ENCODE measurements at places on chromosomes 6 and 20. TPM values are rescaled to one million over a fixed set of nuclear protein-coding genes. Genes with fewer than 3 reads are reported as not detected.
A peak's percentile ranks its signal among the peaks of the same experiment; 100 is the strongest.

DNA sequence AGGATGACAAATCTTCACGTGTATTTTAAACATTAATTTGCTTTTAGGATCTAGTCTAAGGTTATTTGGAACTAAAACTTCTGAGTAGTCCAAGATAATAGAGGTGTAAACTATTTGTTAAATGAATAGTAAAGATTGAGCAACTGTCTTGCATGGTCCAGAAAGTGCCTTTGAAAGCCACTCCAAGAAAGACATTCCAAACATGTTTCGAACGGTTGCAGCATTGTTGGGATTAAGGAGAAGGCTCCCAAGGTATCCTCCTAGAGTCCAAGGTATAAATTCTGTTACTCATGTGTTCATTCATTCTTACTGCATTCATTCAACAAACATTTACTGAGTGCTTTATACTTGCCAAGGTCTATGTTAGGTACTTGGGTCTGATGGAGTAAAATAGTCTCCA lies 28.8 kb upstream of the MYLK2 start:
- DNase-seq: no peak

DNA sequence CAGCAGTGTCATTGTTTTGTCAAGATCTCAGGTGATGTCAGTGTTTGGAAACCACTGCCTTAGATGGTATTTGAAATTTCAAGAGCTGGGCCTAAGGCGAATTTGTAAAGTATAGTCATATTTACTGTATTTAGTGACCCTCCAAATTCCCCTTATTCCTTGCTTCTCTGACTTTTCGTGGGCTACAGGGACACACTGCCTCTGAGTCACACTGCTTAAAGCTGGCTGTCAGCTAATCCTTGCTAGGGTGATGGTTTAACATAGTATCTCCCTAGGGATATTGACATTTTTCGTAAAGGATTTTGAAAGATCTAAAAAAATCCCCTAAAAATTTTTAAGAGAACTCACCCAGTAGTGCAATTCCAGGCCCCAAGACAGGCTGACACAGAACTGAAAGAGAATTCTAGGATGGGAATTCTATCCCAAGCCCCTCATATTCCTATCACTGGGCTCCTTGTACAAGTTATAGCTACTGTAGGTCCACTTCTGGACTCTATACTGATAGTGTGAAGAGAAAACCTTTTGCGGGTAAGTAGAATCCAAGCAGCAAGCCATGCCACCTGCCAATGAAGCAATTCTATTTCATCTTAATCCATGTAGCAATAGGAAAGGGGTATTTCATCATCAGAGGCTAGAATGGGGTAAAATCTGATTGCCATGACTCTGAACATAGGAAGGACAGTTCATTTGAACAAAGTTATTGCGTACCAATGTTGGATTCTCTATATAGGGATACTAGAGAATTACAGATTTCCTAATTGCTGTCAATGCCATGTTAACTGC lies 4.3 kb downstream of the BMP6 start:
- DNase-seq: no peak

The PLCG1 gene
- total RNA-seq: 66.6 TPM

The TMEM151B gene
- total RNA-seq: 0.08 TPM

GRCh38 chr20:40689100-40689942 lies at the start of gene MAFB:
TSS of gene MAFB (minus strand) at chr20:40689236. CDS start at chr20:40688850, 386 bp downstream.
- peak; percentile 94 for DNase-seq

The TFEB gene
- total RNA-seq: 45.6 TPM

- no peak for DNase-seq
Observed at GRCh38 chr6:122449069-122449468, 22.5 kb downstream of the SERINC1 start.

The NHLRC1 gene
- total RNA-seq: 1.6 TPM

- no peak for DNase-seq
Observed at GRCh38 chr20:32110173-32110704, 725 bp downstream of the TM9SF4 start.

DNA sequence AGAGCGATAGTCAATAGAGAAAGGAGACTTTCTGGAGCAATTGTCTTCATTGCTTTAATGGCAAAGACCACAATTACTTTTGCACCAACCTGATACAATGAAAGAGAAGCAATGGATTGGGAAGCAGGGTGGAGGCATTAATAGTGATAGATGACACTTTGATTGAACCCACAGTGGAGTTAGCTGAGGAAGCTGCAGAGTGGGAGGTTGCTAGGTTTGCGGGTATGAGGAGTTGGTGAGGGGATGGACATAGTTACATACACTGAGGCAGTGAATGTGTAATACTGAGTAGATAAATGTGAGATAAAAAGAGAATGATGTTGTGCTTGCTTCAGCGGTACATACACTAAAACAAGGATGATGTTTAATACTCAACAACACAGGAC lies 91.9 kb downstream of the AKAP7 start:
- DNase-seq: no peak

The SCGN gene
- total RNA-seq: not detected

GRCh38 chr20:24761220-24762065 lies 187.6 kb upstream of the CST7 start:
- peak; percentile 54 for DNase-seq

DNA sequence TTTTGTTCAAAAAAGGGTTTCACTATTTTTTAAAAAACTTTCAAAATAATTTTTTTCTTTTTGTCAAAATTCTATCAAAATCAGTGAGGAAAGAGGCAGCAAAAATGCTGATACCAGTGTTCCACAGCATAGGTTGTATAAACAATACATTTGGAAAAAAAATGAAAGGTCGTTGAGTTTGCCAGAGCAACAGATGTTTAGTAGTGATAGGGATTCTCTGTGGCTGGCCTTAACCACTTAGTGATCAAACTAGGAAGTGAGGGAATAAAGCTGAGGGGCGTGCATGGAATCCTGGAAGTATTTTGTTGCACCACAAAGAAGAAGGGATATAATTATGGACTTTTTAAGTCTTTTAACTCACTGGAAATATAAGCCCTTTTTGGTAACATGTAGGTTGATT lies 555.3 kb upstream of the CHD6 start:
- no peak for DNase-seq

The PRRT1 gene
- total RNA-seq: 0.83 TPM

- no peak for DNase-seq
Observed at GRCh38 chr6:27096834-27097511, 150.5 kb upstream of the PRSS16 start.

The IPCEF1 gene
- total RNA-seq: 5.0 TPM

The ZC2HC1B gene
- total RNA-seq: not detected

The TP53TG5 gene
- total RNA-seq: 2.2 TPM

DNA sequence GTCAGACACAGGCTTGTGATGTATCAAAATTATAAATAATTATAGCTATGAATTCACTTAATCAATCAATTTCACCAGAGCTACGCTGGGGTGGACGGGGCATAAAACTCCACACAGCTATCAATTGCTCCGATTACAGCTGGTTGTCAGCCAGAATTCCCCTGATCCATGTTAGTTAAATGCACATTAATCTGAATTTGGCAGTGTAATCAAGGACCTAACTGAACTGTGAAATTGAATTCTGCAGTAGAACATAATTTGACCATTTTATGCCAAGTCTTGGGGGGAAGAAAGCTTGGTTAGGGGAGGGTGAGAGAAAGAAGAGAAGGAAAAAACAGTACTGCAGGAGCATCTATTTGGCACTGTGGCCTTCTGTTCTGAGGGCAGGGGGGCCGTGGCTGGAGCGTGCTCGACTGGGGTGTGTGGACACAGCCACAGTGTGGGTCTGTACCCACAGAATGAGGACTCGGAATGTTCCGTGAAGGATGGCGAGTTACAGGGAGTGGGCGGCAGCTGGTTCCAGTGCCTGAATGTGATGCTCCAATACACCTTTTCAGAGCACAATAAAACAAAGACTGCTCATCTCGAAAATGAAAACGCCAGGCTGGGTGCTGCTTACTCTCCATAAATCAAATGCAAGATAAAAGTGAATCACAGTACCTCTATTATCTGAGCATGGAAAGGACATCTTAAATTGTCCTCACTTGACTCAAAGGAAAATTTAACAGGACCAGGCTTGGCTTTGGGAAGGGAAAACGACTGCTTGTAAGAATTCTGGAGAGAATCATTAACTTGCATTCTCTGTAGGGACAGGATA lies 59.2 kb downstream of the LAMP5 start:
- DNase-seq: no peak

The LST1 gene
- 5.4 TPM for total RNA-seq

The DNAAF9 gene
- 29.1 TPM for total RNA-seq

GRCh38 chr6:83867527-83868161 lies 8.2 kb downstream of the CYB5R4 start:
- peak; percentile 78 for DNase-seq

The PROCR gene
- total RNA-seq: 5.4 TPM

DNA sequence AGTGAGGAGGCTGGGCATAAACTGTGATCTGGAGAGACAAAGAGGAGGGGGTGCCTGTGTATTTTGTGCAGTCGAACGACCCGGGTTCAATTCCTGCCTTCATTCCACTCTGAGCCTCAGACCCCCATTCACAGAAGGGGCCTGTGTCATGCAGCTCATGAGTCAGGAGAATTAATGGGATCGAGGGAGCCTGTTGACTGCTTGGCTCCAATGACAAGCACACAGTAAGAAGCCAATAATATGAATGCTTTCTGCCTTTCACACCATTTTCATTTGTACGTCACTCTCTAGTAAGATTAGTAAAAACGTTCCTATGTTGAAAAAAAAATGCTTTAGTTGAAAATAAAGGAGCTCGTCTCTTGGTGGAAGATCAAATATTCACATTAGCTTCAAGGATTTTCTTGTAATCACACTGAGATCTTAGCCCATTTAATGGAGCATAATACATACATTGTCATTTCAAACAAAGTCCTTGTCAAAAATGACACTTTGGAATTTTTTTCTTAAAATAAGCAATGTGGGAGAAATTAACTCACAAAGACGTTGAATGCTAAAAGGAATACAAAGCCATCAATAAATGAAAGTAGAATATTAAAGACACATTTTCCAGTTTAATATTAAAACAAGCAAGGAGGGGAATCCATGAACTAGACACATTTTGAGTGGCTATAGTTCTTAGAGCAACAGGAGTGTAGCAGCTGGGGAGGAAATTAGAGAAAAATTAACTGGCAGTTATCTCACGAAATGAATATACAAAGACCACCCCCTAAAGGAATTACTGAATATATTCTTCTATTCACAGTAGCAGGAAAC lies 246.7 kb upstream of the AFDN start:
- DNase-seq: no peak

GRCh38 chr6:44011350-44011920 lies 115.8 kb downstream of the MRPL14 start:
- DNase-seq: no peak

The CD24 gene
- total RNA-seq: 0.78 TPM

- no peak for DNase-seq
Observed at GRCh38 chr6:37822851-37823682, 3.5 kb downstream of the ZFAND3 start.

DNA sequence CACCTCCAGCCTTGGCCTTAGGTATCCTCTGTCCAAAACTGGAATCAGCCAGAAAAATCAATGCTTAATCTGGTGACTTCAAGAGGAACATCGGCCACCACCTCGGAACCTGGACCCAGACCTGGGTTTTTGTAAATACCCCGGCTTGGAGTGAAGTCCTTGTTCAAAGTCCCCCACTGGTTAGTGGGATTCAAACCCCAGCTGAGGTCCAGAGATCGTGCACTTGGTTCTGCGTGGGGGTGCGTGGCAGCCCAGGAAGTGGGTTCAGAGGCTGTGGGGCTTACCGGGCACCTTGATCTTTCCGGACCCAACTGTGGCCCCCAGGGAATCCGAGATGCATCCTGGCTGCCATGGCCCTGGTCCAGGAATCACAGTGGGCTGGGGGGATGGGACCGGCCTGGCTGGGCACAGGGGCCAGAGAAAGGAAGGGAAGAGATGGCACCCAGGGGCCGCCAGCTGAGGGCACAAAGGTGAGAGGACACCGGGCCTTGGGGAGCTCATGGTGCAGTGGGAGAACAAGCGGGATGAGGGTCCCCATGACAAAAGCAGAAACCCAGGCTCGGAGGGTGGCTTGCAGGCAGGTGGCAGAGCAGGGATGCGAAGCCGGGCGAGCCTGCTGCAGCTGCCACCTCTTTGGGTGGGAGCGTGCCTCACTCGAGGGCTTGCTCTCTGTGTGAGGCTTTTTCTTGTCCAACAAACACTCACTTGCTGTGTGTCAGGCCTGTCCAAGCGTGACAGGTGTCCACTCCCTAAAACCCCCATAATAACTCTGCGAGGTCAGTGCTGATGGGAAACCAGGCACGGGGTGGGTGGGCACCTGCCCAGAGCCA lies 27.7 kb downstream of the ZBP1 start:
- no peak for DNase-seq

The EDEM2 gene
- total RNA-seq: 11.5 TPM

The SYNDIG1 gene
- 17.6 TPM for total RNA-seq

The RFX6 gene
- total RNA-seq: not detected

The C6orf15 gene
- not detected for total RNA-seq

GRCh38 chr6:11012976-11013720 lies 31.0 kb downstream of the ELOVL2 start:
- no peak for DNase-seq

DNA sequence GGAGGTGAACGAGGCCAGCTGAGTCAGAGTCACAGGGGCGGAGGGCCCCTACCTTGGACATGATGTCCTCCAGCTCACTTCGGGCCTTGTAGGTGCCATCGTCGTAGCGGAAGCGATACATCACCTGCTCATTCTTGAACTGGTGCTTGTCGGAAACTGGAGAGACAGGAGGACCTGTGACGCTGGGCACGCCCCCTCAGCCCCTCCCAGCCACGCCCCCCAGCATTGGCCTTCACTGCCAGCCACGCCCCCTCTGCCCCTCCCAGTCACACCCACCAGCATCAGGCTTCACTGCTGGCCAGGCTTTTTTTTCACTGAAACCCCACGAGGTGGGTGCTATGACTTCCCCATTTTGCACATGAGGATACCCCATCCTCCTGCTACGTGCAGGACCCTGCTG lies 148.2 kb downstream of the PREX1 start:
- DNase-seq: no peak

GRCh38 chr6:74256781-74257180 lies 560.8 kb downstream of the CD109 start:
- DNase-seq: no peak

The SLC32A1 gene
- not detected for total RNA-seq

GRCh38 chr20:51643390-51643789 lies 100.9 kb upstream of the NFATC2 start:
- no peak for DNase-seq

GRCh38 chr20:17714597-17714996 lies 14.8 kb downstream of the BANF2 start:
- no peak for DNase-seq

The SCUBE3 gene
- total RNA-seq: 5.2 TPM

- DNase-seq: no peak
Observed at GRCh38 chr6:16731478-16732051, 29.7 kb downstream of the ATXN1 start.

The ELOVL2 gene
- total RNA-seq: 1.8 TPM

The CLIC5 gene
- 376 TPM for total RNA-seq

GRCh38 chr6:17167327-17167979 lies 65.6 kb downstream of the STMND1 start:
- DNase-seq: peak; percentile 79

GRCh38 chr6:137926207-137926731 lies 59.2 kb downstream of the TNFAIP3 start:
- no peak for DNase-seq

The EDN1 gene
- total RNA-seq: 5.9 TPM

The APOBEC2 gene
- total RNA-seq: 174 TPM

The SOBP gene
- 28.7 TPM for total RNA-seq

The SDC4 gene
- 100 TPM for total RNA-seq

The KCNK5 gene
- total RNA-seq: 0.19 TPM

GRCh38 chr6:31676904-31677303 lies 4.0 kb downstream of the LY6G5C start:
- no peak for DNase-seq

The KIF6 gene
- total RNA-seq: not detected

GRCh38 chr6:158938811-158939254 lies 61.2 kb downstream of the RSPH3 start:
- DNase-seq: no peak
